ENCODE measurements at places on chromosomes 4 and X. TPM values are rescaled to one million over a fixed set of nuclear protein-coding genes. Genes with fewer than 3 reads are reported as not detected.

- no peaks in the 10 kb centered on the region for H3K27me3 ChIP-seq
- no peaks in the 10 kb centered on the region for H3K36me3 ChIP-seq
- H3K4me3 ChIP-seq = no peak overlapping the region
- H3K4me1 ChIP-seq = no peaks in the 10 kb centered on the region
- no peak overlapping the region for H3K27ac ChIP-seq
- no peak for DNase-seq
These were observed 760.2 kb upstream of the AADAT start for GRCh38 chr4:170849969-170850368.

GASK1B gene
- total RNA-seq = 28.2 TPM

- H3K4me3 ChIP-seq = no peak overlapping the region
- H3K27me3 ChIP-seq = no peaks in the 10 kb centered on the region
- DNase-seq = no peak
- H3K27ac ChIP-seq = no peak overlapping the region
- no peaks in the 10 kb centered on the region for H3K4me1 ChIP-seq
These were observed 118.0 kb downstream of the PWWP3B start for GRCh38 chrX:106286053-106286650.

TAF7L gene
- total RNA-seq = 0.15 TPM

GRCh38 chr4:80264352-80264647 lies 2.2 kb upstream of the FGF5 start:
- peaks cover 14% of the 10 kb centered on the region for H3K27me3 ChIP-seq
- H3K27ac ChIP-seq = no peak overlapping the region
- H3K4me1 ChIP-seq = peaks cover 10% of the 10 kb centered on the region
- H3K36me3 ChIP-seq = no peaks in the 10 kb centered on the region
- H3K4me3 ChIP-seq = no peak overlapping the region

- H3K4me1 ChIP-seq = no peaks in the 10 kb centered on the region
- H3K4me3 ChIP-seq = no peak overlapping the region
- no peaks in the 10 kb centered on the region for H3K36me3 ChIP-seq
- no peak for DNase-seq
- H3K27me3 ChIP-seq = no peaks in the 10 kb centered on the region
These were observed 35.6 kb downstream of the LIMCH1 start for GRCh38 chr4:41573502-41574001.
